ENCODE measurements at places on chromosomes 2 and 18.

- no peak for DNase-seq
Measured at GRCh38 chr18:8279346-8279745, 329.9 kb upstream of the RAB12 start.

- DNase-seq = no peak
Measured at GRCh38 chr2:55231546-55232083, 478 bp downstream of the CLHC1 start.

DNA sequence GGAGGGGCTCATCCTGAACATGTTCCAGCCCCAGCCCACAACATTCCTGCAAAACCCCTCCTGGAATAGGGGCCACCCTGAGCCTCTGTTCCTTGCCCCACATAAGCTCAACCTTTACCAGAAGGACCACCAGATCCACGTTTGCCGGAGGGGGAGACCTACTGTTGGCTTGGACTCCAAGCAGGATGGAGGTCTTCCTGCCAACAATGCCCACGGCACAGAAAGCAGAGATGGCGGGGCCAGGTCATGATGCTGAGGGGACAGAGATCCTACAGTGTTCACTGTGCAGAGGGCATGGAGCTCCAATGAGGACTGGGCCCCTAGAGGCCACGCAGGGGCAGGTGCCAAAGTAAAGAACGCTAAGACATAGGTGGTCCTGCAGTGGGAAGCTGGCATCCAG lies 98.5 kb upstream of the RAB6C start:
- DNase-seq = no peak

GRCh38 chr2:108958002-108958401 lies 31.0 kb downstream of the EDAR start:
- no peak for DNase-seq

DNA sequence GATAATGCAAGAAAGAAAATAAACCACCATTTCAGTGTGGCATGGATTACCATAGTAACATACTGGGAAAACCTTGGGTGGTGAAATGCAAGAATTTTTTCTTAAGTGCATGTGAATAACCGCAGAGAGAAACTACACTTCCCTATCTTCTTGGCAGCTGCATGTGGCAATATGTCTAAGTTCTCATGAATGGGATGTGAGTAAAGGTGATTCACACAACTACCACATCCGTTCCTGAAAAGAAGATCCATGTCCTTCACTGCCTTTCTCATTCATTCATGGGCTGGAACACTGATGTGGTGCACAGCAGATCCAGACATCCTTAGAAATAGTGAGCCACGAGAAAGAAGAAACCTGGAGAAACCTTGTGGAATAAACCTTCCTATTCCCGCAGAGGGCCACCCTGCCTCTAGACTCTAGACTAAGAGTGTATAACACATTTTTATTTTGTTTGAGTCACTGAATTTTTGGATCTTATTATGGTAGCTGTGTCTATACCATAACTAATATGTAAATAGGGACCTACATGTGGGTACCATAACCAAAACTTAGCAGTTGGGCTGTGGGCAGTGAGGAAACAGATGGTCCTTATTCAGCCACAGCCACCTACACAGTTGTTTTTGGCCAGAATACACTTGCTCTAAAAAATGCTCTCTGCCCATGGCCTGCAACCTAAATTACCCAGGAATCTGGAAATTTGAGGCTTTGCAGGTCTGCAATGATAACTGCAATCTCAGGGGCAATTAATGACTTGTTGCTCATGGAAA lies 573.3 kb downstream of the LRP1B start:
- DNase-seq = no peak

GRCh38 chr2:214989187-214989586 lies 149.2 kb downstream of the ABCA12 start:
- DNase-seq = no peak

DNA sequence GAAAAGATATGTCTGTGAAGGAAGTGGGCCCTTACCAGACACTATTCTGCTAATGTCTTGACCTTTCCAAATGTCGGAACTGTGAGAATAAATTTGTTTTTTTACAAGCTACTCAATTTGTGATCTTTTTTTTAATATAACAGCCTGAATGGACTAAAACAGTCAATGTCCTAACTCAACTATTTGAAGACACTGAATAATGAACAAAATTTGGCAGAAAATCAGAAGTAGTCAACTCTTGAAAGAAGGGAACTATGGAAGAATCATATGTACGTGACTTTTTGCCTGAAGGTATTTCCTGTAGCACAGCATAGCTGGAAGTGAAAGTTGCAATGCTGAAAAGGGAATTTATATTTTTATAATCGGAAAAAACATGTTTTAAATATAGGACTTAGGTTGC lies 351.8 kb upstream of the TFPI start:
- no peak for DNase-seq

GRCh38 chr2:20623241-20623640 lies 27.7 kb downstream of the HS1BP3 start:
- no peak for DNase-seq

- no peak for DNase-seq
Measured at GRCh38 chr2:52473526-52473925, 1294.1 kb upstream of the CHAC2 start.

DNA sequence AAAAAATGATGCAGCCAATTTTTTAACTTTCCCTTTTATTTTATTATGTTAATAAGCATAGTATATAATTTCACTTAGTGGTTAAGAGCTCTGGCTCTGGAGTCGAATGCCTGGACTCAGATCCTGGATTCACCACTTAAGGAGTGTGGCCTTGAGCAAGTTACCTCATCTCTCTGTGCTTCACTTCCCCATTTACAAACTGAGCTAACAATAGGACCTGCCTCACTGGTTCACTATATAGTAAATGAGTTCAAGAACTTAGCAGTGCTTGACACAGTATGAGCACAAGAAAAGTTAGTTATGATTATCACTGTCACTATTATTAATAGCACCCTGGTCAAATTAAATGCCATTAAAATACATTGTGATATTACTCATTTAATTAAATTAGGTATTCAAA lies 30.6 kb downstream of the SCN3A start:
- DNase-seq = no peak

DNA sequence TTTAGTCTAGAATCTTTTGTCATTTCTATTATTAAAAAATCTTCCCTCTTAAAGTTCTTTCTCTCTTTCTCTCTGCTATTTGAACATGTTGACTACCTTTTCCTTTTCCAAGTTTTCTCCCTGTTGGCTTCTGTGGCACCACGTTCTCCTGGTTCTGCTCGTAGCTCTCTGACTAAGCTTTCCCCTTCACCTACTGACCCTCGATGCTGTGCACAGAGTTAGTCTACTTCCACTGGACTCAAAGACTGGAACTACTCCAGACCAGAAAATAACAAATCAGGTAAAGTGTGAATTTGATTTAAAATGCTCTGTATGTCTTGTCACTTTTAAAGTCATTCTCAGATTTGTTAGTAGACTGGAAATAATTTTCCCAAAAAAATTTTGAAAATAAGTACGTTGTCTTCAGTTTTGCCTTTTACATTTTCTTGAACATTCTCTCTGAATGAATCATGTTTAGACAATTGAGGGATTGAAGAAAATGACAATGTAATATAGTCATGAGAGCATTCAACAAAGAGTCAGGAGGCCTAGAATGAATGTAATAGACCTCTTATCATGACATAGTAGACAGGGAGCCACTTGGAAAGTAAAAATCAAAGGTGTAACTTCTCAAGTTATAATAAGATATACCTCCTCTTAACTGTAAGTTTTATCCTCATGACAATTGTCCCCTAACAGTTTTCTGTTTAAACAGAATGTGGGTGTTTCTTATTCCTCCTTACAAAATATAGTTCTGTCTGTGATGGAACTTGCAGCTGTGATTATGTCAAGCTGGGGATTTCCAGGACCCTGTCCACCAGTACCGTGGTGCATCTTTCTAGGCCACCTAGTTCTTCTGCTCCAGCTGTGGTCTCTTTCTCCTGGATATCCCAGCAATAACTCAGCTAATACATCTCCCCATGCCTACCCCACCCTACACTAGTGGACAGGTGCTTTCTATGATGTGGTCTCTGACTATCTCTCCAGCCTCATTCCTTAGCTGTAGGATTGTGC lies 25.5 kb downstream of the ITPRID2 start:
- DNase-seq = no peak

DNA sequence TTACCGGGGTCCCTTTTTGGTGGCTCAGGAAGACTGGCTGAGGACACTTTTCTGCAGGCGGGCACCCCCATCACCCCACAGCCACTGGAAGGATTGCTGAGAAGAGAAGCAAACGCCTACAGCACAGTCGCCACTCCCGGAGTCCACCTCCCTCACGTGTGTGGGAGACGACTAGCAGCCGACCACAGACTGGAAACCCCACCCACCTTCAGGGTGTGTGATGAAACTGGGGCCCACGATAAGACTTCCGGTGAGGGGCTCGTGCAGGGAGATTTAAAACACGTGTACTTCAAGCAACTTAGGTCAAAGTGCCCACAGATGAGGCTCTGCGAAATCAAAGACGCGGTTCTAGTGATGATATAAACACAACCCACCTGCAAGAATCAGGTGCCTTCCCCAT lies 26.3 kb downstream of the MBP start:
- no peak for DNase-seq

Data from progenitor cell of endocrine pancreas (in vitro differentiated cells).